Thymus (tissue), 14 donors: ENCODE measurements at places on chromosomes 4 and X. TPM values are rescaled to one million over a fixed set of nuclear protein-coding genes. Genes with fewer than 3 reads are reported as not detected.

ENAM gene
- polyA plus RNA-seq, result 0.07 TPM

PAGE5 gene
- polyA plus RNA-seq, result 0.32 TPM

STARD8 gene
- 2.8 TPM for polyA plus RNA-seq

FABP2 gene
- 1.9 TPM for polyA plus RNA-seq

GAGE12J gene
- polyA plus RNA-seq, result not detected

MAGEC2 gene
- not detected for polyA plus RNA-seq
